ENCODE measurements at places on chromosomes 5 and 9.

DNA sequence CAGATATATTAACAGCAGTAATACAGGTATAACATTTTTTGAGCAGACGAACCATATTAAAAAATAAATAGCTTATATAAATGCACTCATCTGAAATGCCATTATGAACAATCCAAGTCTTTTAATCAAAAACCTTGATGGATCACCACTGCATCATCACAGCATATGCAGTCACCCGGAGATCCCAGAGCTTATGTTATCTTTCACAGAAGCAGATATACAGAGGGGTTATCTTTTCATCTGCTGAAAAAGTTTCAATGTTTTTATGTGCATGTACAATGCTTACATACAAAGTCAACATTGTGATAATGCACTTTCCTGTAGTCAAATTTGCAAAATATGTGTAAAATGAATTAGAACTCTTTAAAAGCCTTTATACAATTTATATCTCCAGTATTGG is 211.9 kb downstream of the FBXL7 start:
- no peak for DNase-seq

DNA sequence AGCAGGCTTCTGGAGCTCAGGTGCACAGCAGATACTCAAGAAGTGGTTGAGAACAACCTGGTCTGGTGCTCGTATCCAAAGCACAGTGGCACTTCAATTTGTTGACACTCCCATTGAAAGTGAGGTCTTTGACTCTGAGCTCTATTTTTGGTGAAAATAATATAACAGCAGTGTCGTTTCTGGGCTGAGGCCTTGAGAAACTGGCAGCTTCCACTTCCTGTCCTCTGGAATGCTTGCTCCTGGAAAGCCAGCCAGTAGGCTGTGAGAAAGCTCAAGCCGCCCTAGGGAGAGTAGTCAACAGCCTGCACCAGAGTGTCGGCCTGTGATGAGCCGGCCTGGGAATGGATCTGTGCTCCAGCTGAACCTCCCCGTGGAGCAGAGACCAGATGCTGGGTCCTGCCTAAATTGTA is 6.8 kb upstream of the SUSD3 start:
- DNase-seq = no peak

DNA sequence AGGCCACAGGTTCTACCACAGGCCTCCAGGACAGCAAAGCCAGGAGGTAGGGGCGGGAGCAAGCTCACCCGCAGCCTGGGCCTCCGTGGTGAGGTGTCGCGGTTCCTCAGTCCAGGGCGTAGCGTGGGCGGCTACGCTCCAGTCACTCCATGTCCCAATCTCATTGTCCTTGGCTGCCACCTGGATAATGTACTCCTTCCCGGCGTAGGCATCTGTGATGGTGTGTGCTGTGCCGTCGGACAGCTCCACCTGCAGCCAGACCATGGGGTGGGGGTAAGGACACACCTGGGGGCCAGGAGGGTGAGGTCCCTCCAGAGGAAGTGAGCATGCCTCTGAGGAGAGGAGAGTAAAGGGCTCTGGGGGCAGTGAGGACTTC is 29.8 kb upstream of the ENHO start:
- no peak for DNase-seq

- no peak for DNase-seq
Observed at GRCh38 chr5:132115375-132115774, 41.8 kb downstream of the CSF2 start.

GRCh38 chr9:114288193-114289091 is 34.5 kb upstream of the ORM1 start:
- DNase-seq = no peak

- no peak for DNase-seq
Observed at GRCh38 chr9:12923468-12924009, 148.7 kb downstream of the LURAP1L start.

DNA sequence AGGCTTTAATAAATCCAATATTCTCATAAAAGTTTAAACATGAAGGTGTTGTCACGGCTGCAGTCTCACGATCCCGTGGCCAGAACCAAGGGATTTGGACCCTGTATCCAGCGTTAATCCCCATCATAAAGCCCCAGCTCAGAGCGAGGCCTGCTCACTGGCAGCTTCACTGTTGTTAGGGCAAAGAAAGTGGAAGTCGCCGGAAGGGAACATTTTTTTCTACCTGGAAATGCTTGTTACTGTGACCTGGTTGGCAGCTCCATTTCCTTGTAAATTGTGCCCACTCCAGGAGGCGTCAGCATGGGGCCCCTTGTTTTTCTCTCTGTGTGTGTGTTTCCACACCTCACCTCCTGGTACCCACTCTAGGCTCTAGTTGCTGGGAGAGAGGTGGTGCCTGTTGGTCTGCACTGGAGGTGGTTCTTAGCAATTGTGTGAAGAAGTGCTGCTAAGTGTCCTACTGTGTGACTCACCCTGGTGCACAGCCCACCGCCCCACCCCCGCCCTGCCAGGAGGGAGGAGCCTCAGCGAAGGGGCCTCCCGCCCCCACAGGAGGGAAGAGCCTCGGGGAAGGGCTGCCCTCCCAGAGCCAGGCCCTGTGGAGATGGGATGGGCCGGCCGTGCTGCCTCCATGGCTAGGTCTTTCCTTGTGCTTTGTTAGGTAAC is 105.1 kb downstream of the EHMT1 start:
- no peak for DNase-seq

- no peak for DNase-seq
Observed at GRCh38 chr5:97417986-97418385, 234.9 kb upstream of the RIOK2 start.

DNA sequence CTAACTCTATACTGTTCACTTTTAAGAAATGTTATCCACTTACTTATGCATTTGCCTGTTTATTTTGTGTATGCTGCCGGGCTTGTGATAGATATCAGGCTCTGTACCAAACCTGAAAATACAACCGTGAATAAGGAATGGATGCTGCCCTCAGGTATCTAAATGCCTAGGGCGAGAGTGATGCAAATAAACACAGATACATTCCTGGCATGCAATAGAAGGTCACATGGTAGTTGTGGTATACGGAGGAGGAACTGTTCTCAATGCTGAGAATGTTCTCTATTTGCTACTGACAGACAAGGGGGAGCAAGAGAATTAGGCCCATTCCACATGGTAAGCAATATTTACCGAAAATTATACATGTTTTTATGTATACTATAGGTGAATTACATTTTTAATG is 227.8 kb downstream of the ICE1 start:
- DNase-seq = no peak

GRCh38 chr5:142109331-142110045 is 909 bp downstream of the NDFIP1 start:
- no peak for DNase-seq

DNA sequence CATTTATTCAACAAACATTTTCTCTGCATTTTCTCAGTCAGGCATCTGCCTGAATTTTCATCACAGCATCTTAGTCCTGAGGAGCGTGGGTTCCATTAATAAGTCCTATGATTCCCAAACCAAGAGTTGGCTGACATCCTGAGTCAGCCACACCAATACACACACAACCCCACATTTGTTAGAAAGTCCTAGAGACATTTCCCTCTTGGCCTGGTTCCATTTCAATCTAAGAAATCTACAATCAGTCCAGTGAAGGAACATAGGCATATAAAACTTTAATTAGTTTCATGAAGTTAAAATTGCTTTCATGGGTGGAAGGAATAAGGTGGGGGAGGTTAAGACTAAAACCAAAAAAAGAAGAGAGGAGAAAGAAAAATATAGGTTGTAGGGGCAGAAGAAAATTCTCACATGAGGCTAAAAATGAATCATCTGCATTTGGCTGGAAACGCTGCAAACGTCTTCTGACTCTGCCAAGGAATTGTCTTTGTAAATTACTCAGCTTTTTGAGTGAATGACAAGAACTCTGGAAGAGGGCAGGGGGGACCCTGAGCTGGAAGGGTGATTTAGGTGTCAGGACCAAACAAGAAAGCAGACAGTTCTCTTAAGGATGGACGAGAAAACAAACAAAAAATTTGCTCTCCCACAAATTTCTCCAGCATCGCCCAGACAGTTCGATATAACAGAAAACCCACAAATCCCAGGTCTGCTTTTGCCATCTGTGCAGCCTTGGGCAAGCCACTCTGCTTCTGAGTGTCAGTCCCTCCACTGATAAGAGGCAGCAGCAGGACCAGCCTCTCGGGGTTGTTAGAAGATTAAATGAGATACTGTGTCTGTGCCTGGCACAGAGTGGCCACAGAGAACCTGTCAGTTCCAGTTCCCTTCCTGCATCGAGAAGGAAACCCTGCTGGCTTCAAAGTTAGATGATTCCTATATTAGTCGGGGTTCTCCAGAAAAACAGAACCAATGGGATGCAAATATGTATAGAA is 289.7 kb downstream of the CDK5RAP2 start:
- DNase-seq = no peak

DNA sequence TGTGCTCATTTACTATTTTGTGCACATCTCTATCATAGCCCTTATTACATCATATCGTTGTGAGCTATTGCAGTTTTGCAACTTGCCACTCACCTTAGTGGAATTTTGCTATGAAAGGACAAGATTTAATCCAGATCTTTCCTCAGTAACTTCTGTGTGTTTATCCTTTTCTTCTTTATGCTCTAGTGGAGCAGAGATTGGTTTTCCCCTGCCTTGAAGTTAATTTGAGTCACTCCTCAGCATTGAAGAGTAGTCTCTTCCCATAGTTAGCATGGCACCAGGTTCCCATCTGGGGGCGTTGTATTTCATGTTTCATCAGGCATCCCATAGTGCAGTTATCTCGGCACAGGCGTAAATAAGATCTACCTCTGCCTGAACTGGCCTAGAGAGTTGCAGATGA is 510.4 kb downstream of the PSAT1 start:
- no peak for DNase-seq

- no peak for DNase-seq
Observed at GRCh38 chr9:129653823-129654553, 11.5 kb upstream of the PRRX2 start.

- no peak for DNase-seq
Observed at GRCh38 chr5:10374046-10375022, 20.8 kb downstream of the MARCHF6 start.

DNA sequence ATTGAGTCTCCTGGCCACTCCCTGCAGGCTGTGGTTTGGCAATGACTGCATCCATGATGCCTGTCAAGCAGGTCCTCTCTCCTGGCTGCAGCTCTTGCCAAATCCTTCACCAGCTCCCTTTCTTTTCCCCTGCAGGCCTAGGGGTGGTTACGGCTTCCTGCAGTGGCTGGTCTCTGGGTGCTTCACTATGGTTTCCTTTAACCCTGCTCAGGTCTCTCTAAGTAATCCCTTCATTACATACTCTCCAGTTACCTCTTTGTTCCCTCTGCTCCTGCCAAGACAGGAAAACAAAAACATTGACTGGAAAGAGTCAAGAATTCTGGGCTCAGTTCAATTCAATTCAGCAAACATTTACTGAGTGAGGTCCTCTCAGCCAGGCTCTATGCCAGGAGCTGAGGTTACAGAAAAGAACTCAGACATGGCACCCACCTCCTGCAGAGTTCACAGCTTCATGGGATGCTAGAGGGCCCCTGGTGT is 19.8 kb upstream of the PTPN3 start:
- no peak for DNase-seq

DNA sequence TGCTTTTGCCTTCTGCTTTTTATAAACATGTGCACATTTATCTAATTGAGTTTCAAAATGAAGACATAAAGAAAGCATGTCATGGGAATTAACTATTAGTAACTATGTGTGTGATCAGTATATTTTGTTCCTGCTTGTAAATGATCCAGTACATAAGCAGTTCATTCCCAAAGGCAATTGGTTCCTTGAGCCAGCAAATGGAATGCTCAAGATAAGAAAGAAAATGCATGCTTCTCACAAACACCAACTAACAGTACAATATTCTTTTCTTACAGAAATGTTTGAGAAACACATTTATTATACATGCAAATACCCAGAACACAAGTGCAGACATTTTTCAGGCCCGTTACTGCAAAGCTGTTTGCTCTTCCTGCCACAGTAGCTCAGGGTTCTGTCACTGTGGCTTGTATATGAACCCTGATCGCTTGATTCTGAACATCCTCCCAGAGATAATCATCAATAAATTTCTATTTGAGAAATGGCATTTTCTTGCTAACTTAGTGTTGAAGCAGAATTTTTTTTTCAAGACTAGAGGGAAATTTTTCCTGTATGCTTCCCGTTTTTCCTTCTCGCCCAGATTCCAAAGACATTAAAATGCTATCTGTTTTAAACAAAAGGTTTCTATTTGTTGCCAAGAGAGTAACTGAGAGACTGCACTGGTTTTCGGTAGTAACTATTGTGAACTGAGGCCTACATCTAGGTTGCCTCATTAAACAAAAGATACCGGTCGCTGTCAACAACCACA is 1.9 kb downstream of the GNAQ start:
- DNase-seq = no peak

- no peak for DNase-seq
Observed at GRCh38 chr5:118776755-118777154, 211.6 kb downstream of the DTWD2 start.

DNA sequence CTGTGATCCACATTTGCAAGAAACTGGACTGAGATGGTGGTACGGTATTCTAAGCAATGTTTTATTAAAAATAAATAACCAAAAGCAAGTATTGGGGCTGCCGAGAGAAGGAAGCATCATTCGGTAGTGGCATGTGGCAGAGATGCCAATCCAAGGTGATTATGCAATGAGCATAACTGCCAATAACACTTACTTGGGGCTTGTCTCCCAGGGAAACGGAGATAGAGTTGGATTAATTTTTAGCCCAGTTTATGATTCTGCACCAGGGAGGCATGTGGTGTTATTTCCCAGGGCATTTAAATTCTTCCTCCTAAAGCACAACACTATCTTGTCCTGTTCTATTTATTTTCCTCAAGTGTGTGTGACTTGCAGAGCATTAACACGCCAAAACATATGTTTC is 17.9 kb downstream of the SLC24A2 start:
- no peak for DNase-seq

DNA sequence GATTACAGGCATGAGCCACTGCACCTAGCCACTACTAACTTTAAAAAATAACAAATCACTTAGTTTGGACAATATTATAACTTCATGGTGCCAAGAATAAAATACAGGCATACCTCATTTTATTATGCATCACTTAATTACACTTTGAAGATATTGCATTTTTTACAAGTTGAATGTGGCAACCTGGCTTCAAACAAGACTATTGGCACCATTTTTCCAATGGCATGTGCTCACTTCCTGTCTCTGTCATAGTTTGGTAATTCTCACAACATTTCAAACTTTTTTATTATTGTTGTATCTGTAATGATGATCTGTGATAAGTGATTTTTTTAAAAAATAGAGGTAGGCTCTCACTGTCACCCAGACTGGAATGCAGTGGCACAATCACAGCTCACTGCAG is 49.9 kb upstream of the ERBIN start:
- no peak for DNase-seq

- DNase-seq = no peak
Observed at GRCh38 chr9:89448821-89449220, 49.1 kb downstream of the SEMA4D start.

GRCh38 chr5:16666883-16667398 is 50.1 kb upstream of the RETREG1 start:
- no peak for DNase-seq

- DNase-seq = no peak
Observed at GRCh38 chr5:133914434-133914833, 54.0 kb downstream of the C5orf15 start.

All from cortex of kidney (tissue), 1 donor.